ENCODE measurements at places on chromosomes 7 and 10.

DNA sequence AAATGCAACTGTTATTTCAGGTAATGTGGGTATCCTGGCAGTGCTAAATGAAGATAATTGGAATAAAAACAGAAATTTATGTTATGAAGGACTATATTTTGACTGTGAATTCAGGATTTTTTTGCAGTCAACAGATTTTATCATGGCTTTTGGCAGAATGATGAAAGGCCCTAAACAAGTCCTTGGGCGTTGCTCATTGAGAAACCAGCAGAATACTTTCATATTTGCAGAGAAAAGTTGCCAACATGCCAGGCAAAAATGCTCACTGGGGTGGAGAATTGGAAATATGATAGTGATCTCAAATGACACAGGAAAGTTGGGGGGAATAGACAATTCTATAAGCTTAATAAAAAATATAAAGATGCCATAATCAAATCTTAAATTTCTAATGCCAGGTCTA is 121.1 kb downstream of the GPR85 start:
- no peak for DNase-seq

DNA sequence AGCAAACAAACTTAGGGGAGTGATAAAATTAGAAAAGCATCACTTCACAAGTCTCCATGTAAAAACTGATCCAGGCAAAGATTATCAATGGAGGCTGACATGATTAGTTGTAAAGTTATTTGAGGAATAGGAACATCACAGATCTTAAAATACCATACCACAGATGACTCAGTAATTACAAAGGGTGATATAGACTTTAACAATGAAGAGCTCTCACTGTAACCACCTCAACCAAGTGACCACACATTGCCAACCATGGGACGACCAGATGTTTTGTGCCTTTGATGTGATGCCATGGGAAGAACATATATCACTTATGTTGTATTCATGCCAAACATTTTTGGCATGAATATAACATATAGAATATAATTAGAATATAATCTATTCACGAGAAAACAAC is 11.7 kb downstream of the AASS start:
- DNase-seq, result no peak

- no peak for DNase-seq
Measured at GRCh38 chr10:133166504-133166827, 6.4 kb downstream of the KNDC1 start.

- DNase-seq, result peak; percentile 91
Measured at GRCh38 chr7:94368371-94368791, 26.3 kb upstream of the COL1A2 start.

- DNase-seq, result no peak
Measured at GRCh38 chr10:73210395-73211105, 36.5 kb downstream of the DNAJC9 start.

DNA sequence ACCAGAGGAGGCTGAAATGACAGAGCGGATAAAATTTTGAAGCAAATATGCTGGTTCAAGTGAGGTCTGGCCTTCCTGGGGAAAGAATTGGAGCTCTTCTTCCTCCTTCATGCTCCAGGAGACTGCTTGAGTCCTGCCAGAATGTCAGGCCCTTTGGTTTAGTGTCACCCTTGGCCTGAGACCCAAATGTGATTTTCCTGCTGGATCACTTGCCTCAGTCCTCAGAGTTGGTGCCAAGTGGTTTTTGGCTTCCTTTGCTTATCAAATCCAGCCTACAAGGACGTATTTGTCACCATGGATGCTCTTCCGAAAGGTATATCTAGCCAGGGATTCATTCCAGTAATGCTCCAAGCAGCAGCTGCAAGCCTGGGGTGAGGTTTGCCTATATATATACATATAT is 118.4 kb downstream of the PLPP4 start:
- DNase-seq, result no peak

GRCh38 chr10:48990226-48990625 is 50.6 kb upstream of the LRRC18 start:
- DNase-seq, result no peak

DNA sequence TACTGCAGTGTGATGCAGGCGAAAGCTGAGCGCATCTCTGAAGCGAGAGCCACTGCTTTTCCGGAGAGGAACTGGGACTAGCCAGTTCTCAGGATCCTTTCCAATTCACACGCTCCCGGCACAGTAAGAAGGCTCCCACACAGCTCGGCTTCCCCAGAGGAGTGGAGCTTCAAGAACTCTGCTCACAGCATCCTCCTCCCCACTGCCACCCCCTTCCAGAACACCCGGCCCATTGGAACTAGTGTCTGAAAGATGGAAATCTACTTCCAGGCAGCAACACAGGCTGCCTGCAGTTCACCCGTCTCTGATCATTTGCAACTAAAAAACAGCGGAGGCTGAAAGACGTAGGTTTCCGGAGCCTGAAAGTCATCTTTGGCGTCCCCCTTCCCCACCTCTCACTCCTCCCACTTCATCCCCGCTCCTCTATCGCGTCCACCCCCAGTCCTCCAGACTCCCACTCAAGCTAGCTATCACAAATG is at the start of gene DGKB:
TSS of gene DGKB (minus strand) at position 163 of the 479 bp plus-strand sequence.
- DNase-seq, result no peak

DNA sequence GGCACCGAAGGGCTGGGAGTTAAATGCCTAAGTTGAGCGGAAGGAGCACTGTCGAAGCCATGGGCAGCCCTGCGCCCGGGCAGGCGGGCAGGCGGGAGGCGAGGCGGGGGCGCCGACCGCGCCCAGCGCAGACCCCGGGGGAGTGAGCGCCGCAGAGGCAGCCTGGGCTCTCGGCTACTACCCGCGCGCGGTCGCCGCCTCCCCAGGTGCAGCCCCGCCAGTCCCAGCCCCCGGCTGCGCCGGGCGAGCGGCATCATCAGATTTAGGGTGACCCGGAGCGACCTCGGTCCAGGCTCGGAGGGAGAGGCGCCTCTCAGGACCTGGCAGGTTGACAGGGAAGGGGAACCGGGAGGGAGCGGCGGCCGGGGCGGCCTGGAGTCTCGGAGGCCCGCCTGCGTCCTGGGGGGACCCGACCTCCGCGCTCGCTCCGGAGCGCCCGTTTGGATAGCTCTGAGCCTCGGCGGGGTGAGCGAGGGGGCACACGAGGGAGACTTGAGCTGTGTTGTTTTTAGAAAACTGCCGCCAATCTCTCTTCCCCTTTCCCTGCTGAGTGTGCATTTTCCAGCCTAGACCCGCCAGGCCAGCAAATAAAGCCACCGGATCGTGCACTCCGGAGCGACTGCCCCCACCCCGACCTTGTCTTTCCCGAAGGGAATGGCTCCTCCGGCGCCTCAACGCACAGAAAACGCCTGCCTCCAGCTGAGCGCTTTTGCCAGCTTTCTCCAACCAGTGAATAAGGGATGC is 2.3 kb upstream of the NRP1 start:
- DNase-seq, result peak; percentile 43

- no peak for DNase-seq
Measured at GRCh38 chr7:44762726-44763522, 14.3 kb downstream of the ZMIZ2 start.

DNA sequence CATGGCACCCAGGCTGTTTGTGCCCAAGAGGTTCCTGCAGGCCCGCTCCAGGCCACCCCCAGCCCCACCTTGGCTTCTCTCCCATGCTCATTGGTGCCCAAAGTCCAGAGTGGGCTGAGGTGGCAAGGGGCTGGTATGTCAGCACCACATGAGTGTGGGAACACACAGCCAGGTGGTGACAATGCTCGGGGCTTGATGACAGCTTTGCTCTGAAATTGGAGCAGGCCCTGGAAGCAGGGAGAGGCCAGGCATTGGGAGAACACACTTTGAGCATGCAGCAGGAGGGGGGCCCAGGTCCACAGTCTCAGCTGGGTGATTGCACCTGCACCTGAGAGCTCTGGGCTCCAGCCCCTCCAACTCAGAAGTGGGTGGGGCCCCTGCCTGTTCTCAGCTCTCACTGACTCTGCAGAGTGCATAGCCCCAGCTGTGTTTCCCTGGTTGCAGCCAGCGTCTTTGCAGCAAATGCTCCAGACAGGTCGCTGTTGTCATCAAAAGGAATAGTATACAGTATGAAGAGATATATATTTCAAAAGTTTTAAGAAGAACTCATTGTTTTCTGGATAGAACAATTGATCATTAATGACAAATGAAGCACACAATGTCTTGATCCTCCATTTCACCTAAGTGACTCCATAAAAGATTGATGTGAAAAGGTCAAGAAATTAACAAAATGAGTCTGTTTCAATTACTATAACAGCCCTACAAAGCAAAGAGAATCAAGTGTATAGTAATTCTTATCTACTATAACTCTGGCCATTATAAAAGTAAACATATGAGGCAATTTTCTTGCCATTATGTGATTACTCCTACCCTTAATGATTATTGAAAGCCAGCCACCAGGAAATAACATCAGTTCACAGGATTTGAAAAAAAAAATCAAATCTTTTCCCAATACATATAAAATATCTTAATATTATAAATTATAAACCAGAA is 848.1 kb downstream of the PCDH15 start:
- DNase-seq, result no peak

GRCh38 chr10:79446758-79447084 is 1.3 kb upstream of the ZCCHC24 start:
- DNase-seq, result no peak

- DNase-seq, result no peak
Measured at GRCh38 chr7:14394786-14395185, 405.3 kb upstream of the ETV1 start.

- no peak for DNase-seq
Measured at GRCh38 chr7:142957723-142958122, 4.4 kb downstream of the KEL start.

DNA sequence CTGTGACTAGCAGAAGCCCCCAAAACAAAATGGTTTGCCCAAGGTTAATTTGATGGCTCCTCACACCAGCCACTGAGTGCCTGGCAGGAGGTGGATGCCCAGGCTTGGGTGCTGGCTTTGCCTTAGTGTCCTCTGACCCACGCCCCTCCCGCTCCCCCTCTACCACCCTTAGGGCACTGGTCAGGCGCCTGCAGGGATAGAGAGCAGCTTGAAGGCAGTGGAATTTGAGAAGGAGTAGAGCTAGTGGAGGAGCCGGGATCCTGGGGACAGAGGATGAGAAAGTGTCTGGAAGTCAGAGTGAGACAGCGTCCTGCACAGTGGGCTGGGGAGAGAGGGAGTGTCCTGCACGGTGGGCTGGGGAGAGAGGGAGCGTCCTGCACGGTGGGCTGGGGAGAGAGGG is 139.4 kb downstream of the DNAJB6 start:
- DNase-seq, result no peak

DNA sequence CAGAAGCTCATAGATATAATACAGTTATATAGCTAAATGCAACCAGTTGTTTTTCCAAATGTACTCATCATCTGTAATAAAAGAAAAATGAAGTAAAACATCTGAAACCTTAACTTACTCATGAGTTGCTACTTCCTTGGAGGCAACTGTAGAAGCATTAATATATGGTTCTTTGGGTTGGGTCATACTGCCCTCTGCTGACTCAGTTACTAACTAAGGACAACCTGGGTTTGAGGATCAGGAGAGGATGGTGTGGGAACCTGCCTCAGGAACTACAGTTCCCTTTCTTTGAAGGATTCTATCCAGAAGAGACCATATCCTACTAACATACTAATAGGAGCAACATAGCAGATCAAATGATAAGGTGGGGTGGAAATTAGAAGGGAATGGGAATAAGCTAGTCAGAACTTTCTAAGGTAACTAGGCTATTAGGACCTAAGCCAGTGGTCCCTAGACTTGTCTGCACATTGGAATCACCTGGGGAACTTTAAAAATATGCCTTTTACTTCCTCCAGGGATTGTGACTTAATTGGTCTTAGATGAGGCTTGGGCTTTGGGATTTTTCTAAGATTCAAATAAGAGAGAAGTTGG is 20.7 kb downstream of the COX15 start:
- DNase-seq, result peak; percentile 76

DNA sequence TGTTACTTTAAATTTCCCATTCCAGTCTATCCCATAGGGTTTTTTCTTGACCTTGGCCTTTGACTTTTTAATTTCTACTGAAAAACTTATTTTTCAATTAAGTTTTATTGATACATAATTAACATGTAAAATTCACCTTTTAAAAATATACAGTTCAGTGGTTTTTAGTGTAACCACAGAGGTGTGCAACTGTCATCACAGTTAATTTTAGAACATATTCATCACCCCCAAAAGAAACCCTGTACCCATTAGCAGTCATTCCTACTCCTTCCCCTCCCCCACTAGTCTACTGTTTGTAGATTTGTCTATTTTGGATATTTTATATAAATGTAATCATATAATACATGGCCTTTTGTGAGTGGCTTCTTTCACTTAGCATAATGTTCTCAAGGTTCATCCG is 96.5 kb upstream of the GJD4 start:
- DNase-seq, result no peak

DNA sequence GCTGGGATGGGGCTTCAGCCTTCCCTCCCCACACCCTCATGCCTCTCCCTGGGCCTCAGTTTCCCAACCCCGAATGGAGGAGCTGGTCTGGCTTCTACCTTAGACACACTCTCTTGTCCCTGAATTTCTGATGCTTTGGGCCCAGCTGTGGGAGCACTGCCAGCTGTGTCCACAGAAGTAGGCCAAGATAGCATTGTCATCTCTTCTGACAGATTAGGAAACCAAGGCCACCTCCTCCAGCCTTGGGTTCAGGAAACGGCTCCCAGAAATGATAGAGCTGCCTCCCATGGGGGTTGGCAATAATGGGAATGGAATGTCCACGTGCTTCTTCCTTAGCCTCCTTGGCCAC is 1.3 kb downstream of the PPIF start:
- no peak for DNase-seq

- peak; percentile 4 for DNase-seq
Measured at GRCh38 chr7:116317907-116318306, 107.6 kb downstream of the TES start.

DNA sequence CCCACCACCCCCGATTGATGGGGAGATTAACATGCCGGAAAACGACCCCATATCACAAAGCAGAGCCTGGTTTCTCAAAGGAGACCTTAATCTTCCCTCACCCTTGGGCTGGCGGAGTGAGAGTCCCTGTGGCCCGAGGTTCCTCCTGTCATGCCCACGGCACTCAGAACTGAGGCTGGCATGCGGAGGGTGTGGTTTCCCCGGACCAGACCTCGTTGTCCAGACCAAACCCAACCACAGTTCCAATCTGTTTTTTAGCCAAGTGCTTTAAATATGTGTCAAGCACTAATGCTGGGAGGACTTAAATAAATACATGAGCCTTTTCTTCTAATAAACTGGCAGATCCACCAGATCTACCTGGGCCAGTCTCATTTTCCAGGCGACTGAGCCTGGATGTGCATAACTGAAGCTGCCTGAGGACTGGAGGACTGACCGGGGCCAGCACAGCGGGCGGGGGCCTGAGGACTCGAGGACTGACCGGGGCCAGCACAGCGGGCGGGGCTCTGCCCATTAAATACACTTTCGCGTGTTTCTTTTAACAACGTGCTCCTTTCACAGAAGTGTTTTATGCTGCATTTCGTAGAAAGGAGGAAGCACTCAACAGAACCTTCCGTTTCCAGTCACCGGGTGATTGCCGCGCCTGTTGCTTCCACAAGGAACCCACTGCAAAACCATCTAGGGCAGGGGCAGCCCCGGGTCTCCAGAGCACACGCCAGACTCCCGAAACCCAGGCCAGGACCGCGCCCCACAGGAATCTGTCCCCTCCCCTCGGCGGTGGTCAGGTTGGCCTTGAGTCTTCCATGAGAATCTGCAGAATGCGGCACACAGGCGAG is 334.6 kb downstream of the PTPRN2 start:
- no peak for DNase-seq
